ENCODE measurements at places on chromosomes 2 and 18.

GRCh38 chr18:61132031-61132430 is 201.2 kb upstream of the CDH20 start:
- DNase-seq = no peak

- no peak for DNase-seq
Observed at GRCh38 chr2:221831051-221831450, 258.9 kb upstream of the EPHA4 start.

DNA sequence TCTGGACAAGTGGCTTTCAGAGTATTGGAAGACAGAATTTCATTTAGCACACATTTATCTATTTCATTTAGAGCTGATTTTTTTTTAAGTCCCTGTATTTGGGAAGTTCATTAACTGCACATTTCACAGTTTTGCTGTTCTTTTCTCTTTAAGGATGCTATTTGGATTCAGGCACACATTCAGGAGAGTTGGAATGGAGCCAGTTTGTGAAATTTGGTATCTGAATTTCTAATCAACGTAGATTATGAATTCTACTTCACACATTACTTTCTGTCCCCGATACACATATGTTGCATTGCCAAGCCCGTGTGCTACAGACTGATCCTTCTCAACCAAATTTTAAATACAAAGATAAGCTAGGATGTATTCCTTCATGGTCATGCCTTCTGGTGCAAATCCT is 503.9 kb downstream of the IRS1 start:
- DNase-seq = no peak

- no peak for DNase-seq
Observed at GRCh38 chr2:187369471-187369870, 78.6 kb downstream of the CALCRL start.

GRCh38 chr2:220002251-220002650 is 374.8 kb downstream of the SLC4A3 start:
- DNase-seq = no peak

DNA sequence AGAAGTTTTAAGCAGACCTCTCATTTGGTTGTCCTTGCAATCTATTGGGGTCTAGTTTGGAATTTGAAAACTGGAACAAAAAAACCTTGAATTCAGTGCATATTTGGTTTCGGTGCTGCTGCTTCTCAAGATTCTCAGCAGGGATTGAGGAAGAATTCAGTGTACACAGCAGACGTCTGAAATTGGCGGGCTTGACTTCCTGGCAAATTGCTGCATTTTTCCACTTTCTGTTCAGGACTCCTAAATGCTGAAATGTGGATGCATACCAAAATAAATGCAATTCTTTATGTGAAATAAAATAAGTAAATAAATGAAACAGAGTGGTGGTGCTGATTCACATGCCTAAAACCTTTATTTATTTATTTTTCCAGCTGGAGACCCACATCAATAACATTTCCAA is 332.4 kb upstream of the KYNU start:
- no peak for DNase-seq

DNA sequence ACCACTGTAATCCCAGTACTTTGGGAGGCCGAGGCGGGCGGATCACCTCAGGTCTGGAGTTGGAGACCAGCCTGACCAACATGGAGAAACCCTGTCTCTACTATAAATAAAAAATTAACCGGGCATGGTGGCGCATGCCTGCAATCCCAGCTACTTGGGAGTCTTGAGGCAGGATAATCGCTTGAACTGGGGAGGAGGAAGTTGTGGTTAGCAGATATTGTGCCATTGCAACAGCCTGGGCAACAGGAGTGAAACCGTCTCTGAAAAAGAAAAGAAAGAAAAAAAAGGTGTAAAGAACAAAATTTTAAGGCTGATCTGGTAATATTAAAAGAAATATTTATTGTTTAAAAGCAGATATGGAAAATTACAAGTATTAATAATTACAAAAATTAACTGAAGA is 29.7 kb downstream of the ZNF804A start:
- DNase-seq = no peak

- DNase-seq = no peak
Observed at GRCh38 chr2:18551169-18551568, 9.3 kb downstream of the RDH14 start.

- DNase-seq = no peak
Observed at GRCh38 chr2:130806370-130806769, 30.3 kb upstream of the ARHGEF4 start.

All from stimulated activated CD4-positive, alpha-beta T cell treated with anti-CD3 and anti-CD28 coated beads, Interleukin-4, amount 100 ng/mL, for 1 hour (primary cell).